Heart left ventricle (tissue), 16 donors: ENCODE measurements at places on chromosomes 1 and 21. TPM values are rescaled to one million over a fixed set of nuclear protein-coding genes. Genes with fewer than 3 reads are reported as not detected.

The RGS4 gene
- 1.9 TPM for total RNA-seq

GRCh38 chr1:11098931-11099309 lies 749 bp downstream of the EXOSC10 start:
- no peak for DNase-seq
- peak overlapping the region; percentile 92 for H3K27ac ChIP-seq
- H3K36me3 ChIP-seq, result peaks cover 41% of the 10 kb centered on the region
- peak overlapping the region; percentile 87 for H3K4me3 ChIP-seq
- peaks cover 8% of the 10 kb centered on the region for H3K4me1 ChIP-seq
- H3K27me3 ChIP-seq, result no peaks in the 10 kb centered on the region

DNA sequence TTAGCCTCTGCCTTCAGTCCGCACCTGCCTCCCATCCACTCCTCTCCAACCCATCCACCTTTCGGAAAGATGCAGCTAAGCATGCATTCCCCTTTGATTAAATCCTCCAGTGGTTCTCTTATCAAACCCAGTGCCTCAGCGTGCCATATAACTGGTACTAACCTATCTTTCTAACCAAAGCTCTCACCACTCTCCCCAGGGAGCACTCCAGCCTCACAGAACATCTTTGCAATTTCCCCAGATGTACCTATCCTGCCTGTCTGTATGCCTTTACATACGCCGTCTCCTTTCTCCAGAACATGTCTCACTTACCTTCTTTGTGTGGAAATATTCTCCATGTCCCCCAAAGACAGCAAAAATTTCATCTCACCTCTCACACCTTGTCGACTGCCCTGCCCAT lies 80.0 kb downstream of the SLC25A24 start:
- H3K4me1 ChIP-seq, result peaks cover 2% of the 10 kb centered on the region
- DNase-seq, result no peak
- no peaks in the 10 kb centered on the region for H3K27me3 ChIP-seq
- no peak overlapping the region for H3K4me3 ChIP-seq
- H3K27ac ChIP-seq, result no peak overlapping the region

The KDF1 gene
- total RNA-seq, result not detected

GRCh38 chr1:47791879-47792608 lies 205.1 kb downstream of the TRABD2B start:
- H3K27ac ChIP-seq, result no peak overlapping the region
- DNase-seq, result no peak
- no peak overlapping the region for H3K4me3 ChIP-seq
- no peaks in the 10 kb centered on the region for H3K36me3 ChIP-seq
- H3K27me3 ChIP-seq, result no peaks in the 10 kb centered on the region
